HCEC 1CT (cell line): ENCODE measurements at places on chromosomes 5 and 9.
A peak's percentile ranks its signal among the peaks of the same experiment; 100 is the strongest.

DNA sequence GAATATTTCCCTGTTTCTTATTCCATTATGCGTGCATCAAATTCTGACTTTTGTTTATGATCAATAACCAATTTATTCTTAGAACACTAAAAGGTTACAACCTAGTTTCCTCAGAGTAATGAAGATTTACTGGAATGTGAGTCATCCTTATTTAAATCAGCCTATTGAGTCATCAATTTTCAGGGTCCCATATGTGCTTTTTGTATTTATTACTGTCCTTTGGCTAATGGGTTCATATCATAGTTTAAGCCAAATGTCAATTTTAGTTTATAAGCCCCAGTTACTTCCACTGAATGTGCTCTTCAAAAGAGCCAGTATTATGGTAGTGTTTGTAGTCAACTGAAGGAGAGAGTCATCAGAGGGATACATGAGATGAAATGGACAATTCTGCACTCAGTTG lies 359.2 kb downstream of the PRR16 start:
- DNase-seq: peak; percentile 44

GRCh38 chr9:137965177-137965795 lies 87.7 kb downstream of the CACNA1B start:
- no peak for DNase-seq

GRCh38 chr5:78597068-78597973 lies 51.3 kb downstream of the LHFPL2 start:
- DNase-seq: peak; percentile 88

- DNase-seq: no peak
These were observed 6.1 kb downstream of the MAML1 start for GRCh38 chr5:179738742-179739141.

DNA sequence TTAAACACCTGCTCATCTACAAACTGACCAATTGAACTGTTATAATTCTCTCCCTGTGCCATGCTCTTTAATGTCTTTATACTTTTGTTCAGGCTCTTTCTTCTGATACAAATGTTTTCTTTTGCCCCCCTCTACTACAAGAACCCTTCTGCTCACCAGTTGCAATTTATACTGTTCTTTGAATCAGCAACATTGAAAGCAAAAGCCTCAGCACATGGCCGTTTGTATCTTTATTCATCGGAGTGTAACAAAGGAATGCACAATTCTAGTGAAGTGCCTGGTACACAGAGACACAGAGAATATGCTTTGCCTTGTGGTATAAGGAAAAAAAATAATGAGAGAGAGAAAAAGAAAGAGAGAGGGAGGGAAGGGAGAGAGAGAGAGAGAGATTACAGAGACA lies 547.1 kb downstream of the CDH12 start:
- DNase-seq: no peak

DNA sequence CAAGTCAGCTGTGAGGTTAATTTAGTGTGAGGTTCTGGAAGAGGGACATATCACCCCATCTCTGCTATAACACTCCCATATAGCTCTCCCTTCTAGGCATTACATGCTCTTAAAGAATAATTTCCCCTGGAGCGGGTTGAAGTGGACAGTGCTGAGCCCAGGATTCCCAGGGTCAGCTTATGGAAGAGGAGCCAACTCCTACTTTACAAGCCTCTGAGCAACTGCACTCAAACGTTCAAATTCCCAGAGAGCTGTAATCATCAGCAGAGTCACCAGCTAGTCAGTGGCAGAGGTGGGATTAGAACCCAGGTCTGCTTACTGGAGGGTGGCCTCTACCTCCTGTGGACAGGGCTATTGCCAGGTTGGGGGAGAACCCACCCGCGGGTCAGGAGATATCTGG lies 1.4 kb downstream of the NEURL1B start:
- DNase-seq: no peak

DNA sequence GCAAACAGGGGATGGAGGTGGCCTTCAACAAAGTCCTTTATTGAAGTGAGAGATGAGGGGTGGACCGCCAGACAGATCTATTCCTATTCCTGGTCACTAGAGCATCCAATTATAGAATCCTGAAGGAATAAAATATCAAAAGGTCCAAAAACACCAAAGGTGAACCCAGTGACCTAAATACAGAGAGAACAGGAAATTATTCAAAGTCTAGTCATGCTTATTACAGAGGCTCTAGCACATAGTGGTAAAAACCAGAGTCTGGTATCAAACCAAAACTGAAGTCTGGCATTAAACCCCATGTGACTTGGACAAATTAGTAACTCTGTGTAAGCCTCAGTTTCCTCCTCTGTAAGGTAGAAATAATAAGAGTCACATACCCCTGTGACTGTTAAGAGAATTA lies 100.5 kb upstream of the SNX2 start:
- DNase-seq: peak; percentile 34

- no peak for DNase-seq
These were observed 278.8 kb downstream of the EBF1 start for GRCh38 chr5:158820891-158821290.

- no peak for DNase-seq
These were observed 72.2 kb downstream of the LHFPL2 start for GRCh38 chr5:78576376-78576775.

GRCh38 chr9:95483431-95483830 lies 33.3 kb downstream of the PTCH1 start:
- DNase-seq: no peak

DNA sequence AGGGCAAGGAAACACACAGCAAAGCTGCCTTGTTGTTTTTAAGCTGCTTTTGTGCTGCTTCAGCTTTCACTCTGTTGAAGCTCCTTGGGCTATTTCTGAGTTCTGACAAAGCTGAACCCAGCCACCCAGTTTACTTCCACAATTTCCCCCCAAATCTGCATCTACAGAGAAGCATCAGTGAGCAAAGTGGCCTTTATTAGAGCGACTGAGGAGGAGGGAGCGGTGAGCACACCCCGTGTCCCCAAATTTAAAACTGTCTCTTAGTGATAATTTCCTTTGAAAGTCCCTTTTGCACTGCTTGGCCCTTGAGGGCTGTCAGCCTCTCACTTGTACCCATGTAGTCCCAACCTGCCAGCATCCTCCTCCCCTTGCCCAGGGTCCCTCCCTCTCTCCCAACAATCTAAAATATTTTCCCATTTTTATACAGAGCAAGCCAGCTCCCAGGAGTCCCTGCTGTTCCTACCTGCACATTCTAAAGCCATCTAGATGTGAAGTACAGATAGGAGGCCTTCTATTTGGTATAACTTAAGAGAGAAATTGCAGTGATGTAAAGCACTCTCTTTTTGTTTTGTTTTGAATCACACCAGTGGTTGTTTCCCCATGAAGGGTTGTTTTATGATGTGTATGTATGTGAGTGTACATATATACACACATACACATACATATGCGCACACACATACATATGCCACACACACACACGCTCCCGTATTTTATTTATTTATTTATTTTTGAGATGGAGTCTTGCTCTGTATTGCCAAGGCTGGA lies 313.5 kb downstream of the TLE4 start:
- DNase-seq: no peak

GRCh38 chr5:59193616-59194319 lies 610.9 kb downstream of the RAB3C start:
- peak; percentile 98 for DNase-seq
